ENCODE measurements at places on chromosomes 1 and 21. TPM values are rescaled to one million over a fixed set of nuclear protein-coding genes. Genes with fewer than 3 reads are reported as not detected.

AVPR1B gene
- not detected for total RNA-seq

NUP210L gene
- total RNA-seq: not detected

PCP4L1 gene
- total RNA-seq: not detected

CAMSAP2 gene
- total RNA-seq: 27.5 TPM

MORN1 gene
- 34.2 TPM for total RNA-seq

GLIS1 gene
- total RNA-seq: 0.08 TPM

SNX7 gene
- 28.4 TPM for total RNA-seq

LCE5A gene
- not detected for total RNA-seq

UQCRHL gene
- total RNA-seq: 14.8 TPM

OR10J1 gene
- total RNA-seq: not detected

CHI3L2 gene
- total RNA-seq: 0.34 TPM

BSND gene
- not detected for total RNA-seq

KLHDC9 gene
- total RNA-seq: not detected

APOBEC4 gene
- not detected for total RNA-seq

SLC35F3 gene
- total RNA-seq: 4.0 TPM

ST6GALNAC5 gene
- 2.3 TPM for total RNA-seq

RNU1-1 gene
- under 0.01 TPM for total RNA-seq

S100A14 gene
- 1.8 TPM for total RNA-seq

LPAR3 gene
- total RNA-seq: 6.8 TPM

OLFML2B gene
- 0.16 TPM for total RNA-seq

AIRE gene
- not detected for total RNA-seq

PRAMEF12 gene
- total RNA-seq: not detected

ITLN2 gene
- total RNA-seq: 0.15 TPM

PRRX1 gene
- total RNA-seq: 34.6 TPM

TINAGL1 gene
- total RNA-seq: 421 TPM
